ENCODE measurements at places on chromosomes 6 and 20. TPM values are rescaled to one million over a fixed set of nuclear protein-coding genes. Genes with fewer than 3 reads are reported as not detected.

- DNase-seq, result no peak
- H3K4me3 ChIP-seq, result no peak overlapping the region
- no peak overlapping the region for H3K27ac ChIP-seq
- no peaks in the 10 kb centered on the region for H3K4me1 ChIP-seq
- H3K36me3 ChIP-seq, result no peaks in the 10 kb centered on the region
Observed at GRCh38 chr20:21436205-21436604, 38.9 kb upstream of the NKX2-4 start.

The HCRTR2 gene
- not detected for total RNA-seq

DNA sequence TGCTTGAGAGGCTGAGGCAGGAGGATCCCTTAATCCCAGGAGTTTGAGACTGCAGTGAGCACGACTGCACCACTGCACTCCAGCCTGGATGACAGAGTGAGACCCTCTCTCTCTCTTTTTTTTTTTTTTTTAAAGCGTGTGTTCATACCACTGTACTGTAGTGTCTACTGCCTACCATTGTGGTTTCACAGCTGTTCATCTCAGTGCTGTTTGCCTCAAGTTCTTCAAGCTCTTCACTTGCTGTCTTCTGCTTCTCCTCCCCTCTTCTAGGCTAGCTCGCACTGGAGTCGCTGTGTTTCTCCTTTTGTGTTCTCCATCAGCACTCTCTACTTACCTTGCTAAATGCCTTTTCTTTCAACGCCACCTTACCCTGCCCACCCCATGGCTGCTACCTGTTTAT, 7.4 kb downstream of the FOXO3 start:
- no peak overlapping the region for H3K27ac ChIP-seq
- no peak for DNase-seq
- H3K4me3 ChIP-seq, result no peak overlapping the region
- no peaks in the 10 kb centered on the region for H3K27me3 ChIP-seq
- H3K36me3 ChIP-seq, result peaks cover 14% of the 10 kb centered on the region
- H3K4me1 ChIP-seq, result peaks cover 49% of the 10 kb centered on the region

The RNF39 gene
- not detected for total RNA-seq

The IPCEF1 gene
- total RNA-seq, result 97.7 TPM

The RSPH9 gene
- total RNA-seq, result not detected

DNA sequence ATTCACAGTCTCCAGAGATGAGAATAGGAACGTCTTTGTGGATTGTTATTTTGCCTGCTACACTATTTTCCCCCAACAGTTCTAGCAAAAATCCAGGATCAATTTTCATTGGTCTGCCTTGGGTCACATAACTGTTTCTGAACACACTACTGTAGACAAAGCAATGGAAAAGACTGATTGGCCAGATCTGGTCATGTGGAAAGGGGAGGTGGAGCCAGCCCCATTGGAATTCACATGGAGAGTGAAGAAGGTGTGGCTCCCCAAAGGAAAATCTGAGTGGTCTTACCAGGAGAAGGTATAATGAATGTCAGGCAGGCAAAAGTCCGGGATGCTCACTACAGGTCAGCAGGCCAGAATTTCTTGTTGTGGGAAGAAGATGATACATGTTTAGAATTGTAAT, 9.5 kb upstream of the TP53RK start:
- no peak overlapping the region for H3K27ac ChIP-seq
- H3K36me3 ChIP-seq, result no peaks in the 10 kb centered on the region
- H3K27me3 ChIP-seq, result no peaks in the 10 kb centered on the region
- no peaks in the 10 kb centered on the region for H3K4me1 ChIP-seq
- no peak for DNase-seq

GRCh38 chr6:137808836-137809315, 58.2 kb upstream of the TNFAIP3 start:
- peaks cover 20% of the 10 kb centered on the region for H3K4me1 ChIP-seq
- no peaks in the 10 kb centered on the region for H3K27me3 ChIP-seq
- H3K4me3 ChIP-seq, result no peak overlapping the region
- no peak overlapping the region for H3K27ac ChIP-seq
- no peak for DNase-seq

The SLC22A16 gene
- total RNA-seq, result not detected

DNA sequence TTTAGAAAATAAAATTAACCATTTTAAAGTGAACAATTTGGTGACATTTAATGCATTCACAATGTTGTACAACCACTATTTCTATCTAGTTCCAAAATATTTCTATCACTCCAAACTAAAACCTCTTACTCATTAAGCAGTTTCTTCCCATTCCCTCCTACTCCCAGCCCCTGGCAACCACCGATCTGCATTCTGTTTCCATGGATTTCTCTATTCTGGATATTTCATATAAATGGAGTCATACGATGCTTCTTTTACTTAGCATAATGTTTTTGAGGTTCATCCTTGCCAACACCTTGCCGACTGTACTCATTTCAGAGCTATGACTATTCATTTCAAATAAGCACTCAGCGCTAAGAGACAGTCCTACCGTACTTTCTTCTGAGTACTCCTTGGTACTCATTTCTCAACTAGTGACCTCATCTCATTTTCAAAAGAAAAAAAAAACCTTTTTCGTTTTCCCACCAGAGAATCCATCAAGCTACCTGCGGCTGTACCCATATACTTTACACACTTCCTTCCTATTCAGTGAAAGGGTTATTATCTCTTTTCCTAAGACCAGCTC, 259.2 kb downstream of the UTRN start:
- no peak overlapping the region for H3K27ac ChIP-seq
- H3K4me1 ChIP-seq, result no peaks in the 10 kb centered on the region
- peaks cover 41% of the 10 kb centered on the region for H3K36me3 ChIP-seq
- no peak overlapping the region for H3K4me3 ChIP-seq
- H3K27me3 ChIP-seq, result no peaks in the 10 kb centered on the region

DNA sequence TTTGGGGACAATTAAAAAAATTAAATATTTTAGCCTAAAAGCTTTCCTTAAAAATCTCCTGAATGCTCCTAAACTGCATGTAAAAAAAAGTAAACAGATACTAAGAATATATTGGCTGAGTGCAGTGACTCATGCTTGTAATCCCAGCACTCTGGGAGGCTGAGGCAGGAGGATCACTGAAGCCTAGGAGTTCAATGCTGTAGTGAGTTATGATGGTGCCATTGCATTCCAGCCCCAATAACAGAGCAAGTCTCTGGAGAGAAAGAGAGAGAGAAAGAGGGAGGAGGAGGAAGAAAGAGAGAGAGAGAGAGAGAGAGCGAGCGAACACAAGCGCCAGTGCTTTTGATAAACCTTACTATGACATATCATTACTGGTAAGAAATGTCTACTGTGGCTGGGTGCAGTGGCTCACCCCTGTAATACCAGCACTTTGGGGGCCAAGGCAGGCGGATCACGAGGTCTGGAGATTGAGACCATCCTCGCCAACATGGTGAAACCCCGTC, 58.8 kb downstream of the FKBP5 start:
- H3K36me3 ChIP-seq, result no peaks in the 10 kb centered on the region
- no peak overlapping the region for H3K27ac ChIP-seq
- H3K27me3 ChIP-seq, result no peaks in the 10 kb centered on the region

The RBBP8NL gene
- not detected for total RNA-seq

DNA sequence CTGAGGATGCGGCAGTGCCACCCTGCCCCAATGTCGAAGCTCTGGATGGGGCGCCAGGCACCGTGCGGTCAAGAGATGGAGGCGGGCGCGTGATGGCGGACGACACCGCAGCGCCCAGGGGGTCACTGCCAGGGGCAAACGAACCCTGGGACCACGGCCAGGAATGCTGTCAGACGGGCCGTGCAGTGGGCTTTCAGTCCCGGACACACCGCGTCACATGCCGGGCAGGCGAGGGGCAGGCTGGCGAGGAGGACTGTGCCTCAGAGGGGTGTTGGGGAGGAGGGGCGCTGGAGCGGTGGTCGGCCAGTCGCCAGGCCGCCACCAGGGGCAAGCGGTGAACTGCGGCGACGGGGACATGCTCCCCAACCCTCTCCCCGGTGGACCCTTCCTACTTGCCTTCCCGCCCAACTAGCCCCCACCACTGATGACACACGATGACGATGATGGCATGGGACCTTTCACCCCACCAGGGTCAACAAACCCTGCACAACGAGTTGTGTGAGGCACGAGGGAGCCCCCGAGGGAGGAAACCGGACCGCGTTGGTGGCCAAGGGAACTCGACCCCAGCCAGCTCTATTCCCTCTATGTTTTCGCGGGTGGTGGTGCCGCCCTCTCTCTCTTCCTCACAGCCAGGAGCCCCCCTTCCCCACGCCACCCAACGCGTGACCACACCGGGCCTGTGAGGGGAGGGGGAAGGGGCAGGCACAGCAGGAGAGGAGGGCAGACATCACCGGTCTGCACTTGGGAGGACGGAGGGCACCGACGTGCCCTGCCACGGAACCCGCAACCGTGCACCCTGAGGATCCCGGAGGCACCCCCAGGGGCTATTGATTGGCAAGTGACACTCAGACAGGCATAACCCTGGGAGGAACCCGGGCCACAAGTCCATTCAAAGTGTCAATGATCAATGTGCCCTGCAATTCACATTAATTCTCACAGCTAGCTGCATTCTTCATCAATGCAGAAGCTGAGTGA, 1960.9 kb upstream of the DEFB115 start:
- no peak overlapping the region for H3K27ac ChIP-seq
- H3K27me3 ChIP-seq, result no peaks in the 10 kb centered on the region
- DNase-seq, result no peak

The SIRPD gene
- total RNA-seq, result 0.17 TPM

- H3K27me3 ChIP-seq, result no peaks in the 10 kb centered on the region
- no peaks in the 10 kb centered on the region for H3K36me3 ChIP-seq
- no peak overlapping the region for H3K27ac ChIP-seq
- no peak overlapping the region for H3K4me3 ChIP-seq
- no peak for DNase-seq
- H3K4me1 ChIP-seq, result no peaks in the 10 kb centered on the region
Observed at GRCh38 chr20:16412906-16413305, 160.3 kb downstream of the KIF16B start.

- peaks cover 39% of the 10 kb centered on the region for H3K4me1 ChIP-seq
- peak; percentile 75 for DNase-seq
- H3K4me3 ChIP-seq, result peak overlapping the region; percentile 77
- H3K36me3 ChIP-seq, result no peaks in the 10 kb centered on the region
- peak overlapping the region; percentile 88 for H3K27ac ChIP-seq
- no peaks in the 10 kb centered on the region for H3K27me3 ChIP-seq
Observed at GRCh38 chr6:110178626-110179405, 654 bp downstream of the WASF1 start.

The GRM1 gene
- total RNA-seq, result not detected

- no peak overlapping the region for H3K27ac ChIP-seq
- H3K36me3 ChIP-seq, result no peaks in the 10 kb centered on the region
- no peak for DNase-seq
- H3K4me3 ChIP-seq, result no peak overlapping the region
- H3K4me1 ChIP-seq, result no peaks in the 10 kb centered on the region
Observed at GRCh38 chr20:54195483-54196472, 12.1 kb upstream of the PFDN4 start.

The ENPP1 gene
- total RNA-seq, result 0.52 TPM

The EYS gene
- not detected for total RNA-seq

DNA sequence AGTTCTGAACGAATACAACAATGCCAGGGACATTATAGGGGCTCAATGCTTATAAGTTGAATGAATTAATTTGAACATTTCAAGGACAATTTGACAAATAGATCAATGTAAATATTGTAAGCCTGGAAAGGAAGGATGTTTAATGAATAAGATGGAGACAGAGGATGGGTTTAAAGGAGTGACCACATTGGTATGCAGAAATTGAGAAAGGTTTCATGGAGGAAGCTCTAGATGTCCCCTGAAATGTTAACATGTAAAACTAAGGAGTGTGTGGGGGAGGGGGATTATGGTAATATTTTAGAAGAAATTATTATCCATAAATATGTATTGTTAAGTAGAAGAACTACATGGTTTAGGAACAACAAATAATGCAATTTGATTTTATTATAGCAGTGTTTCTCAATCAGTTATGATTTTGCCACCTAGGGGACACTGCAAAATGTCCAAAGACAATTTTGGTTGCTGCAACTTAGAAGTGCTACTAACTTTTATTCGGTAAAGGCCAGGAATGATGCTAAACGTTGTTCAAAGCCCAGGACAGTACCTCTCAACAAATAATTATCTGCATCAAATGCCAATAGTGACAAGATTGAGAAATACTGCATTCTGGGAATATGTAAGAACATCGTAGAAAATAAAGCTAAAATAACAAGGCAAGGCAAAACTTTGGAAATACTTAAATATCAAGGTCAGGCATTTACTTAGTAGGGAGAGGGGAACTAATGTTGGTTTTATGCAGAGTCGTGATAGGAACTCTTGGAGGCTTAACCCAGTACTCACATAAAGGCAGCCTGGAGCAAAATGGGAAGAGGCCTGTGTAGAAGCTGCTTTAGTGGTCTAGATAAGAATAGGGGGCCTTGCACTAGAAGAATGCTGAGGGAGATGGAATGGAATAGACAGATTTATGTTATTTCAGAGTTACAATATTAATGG, 686.9 kb upstream of the CITED2 start:
- no peaks in the 10 kb centered on the region for H3K36me3 ChIP-seq
- no peaks in the 10 kb centered on the region for H3K4me1 ChIP-seq
- DNase-seq, result no peak
- H3K27ac ChIP-seq, result no peak overlapping the region
- H3K4me3 ChIP-seq, result no peak overlapping the region

The L3MBTL3 gene
- total RNA-seq, result 44.1 TPM

The SYS1 gene
- total RNA-seq, result 56.4 TPM

- no peak for DNase-seq
- H3K27ac ChIP-seq, result peak overlapping the region; percentile 75
- H3K4me1 ChIP-seq, result peaks cover 46% of the 10 kb centered on the region
Observed at GRCh38 chr20:48826069-48826468, 1.7 kb downstream of the PREX1 start.

DNA sequence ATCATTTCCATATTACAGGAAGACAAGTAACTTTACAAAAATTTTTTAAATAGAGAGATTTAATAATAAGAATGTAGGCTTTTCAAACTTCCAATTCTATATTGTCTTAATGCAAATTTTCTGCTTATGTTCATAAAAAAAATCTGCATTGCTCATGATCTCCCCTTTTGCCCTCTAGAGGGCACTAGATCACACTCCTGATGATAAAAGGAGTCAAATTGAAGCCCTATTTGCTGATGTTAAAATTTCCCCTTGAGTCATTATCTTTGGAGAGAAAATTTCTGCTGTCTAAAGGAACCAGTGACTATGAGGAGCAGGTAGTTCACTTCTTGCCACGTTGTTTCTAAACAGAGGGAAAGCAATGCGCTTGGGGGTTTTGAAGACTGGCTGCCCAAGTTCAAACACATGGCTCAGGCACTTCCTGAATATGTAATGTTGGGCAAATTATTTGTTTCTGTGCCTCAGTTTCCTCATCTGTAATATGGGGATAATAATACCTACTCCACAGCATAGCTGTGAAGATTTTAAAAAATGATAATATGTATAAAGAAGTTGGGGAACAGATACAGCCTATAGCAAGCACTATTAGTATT, 874.2 kb downstream of the TFAP2A start:
- no peak overlapping the region for H3K27ac ChIP-seq
- no peak for DNase-seq
- H3K36me3 ChIP-seq, result no peaks in the 10 kb centered on the region
- no peak overlapping the region for H3K4me3 ChIP-seq

- no peak overlapping the region for H3K4me3 ChIP-seq
- DNase-seq, result no peak
- no peak overlapping the region for H3K27ac ChIP-seq
Observed at GRCh38 chr6:115220551-115221159, 840.0 kb downstream of the FRK start.

The C20orf202 gene
- 0.20 TPM for total RNA-seq
